ENCODE measurements at places on chromosomes 7 and 10.

GRCh38 chr10:124407456-124407855 lies 11.3 kb downstream of the OAT start:
- H3K4me1 ChIP-seq = peaks cover 9% of the 10 kb centered on the region
- H3K27ac ChIP-seq = no peak overlapping the region
- peaks cover 24% of the 10 kb centered on the region for H3K36me3 ChIP-seq
- H3K27me3 ChIP-seq = no peaks in the 10 kb centered on the region
- DNase-seq = no peak
- no peak overlapping the region for H3K4me3 ChIP-seq

DNA sequence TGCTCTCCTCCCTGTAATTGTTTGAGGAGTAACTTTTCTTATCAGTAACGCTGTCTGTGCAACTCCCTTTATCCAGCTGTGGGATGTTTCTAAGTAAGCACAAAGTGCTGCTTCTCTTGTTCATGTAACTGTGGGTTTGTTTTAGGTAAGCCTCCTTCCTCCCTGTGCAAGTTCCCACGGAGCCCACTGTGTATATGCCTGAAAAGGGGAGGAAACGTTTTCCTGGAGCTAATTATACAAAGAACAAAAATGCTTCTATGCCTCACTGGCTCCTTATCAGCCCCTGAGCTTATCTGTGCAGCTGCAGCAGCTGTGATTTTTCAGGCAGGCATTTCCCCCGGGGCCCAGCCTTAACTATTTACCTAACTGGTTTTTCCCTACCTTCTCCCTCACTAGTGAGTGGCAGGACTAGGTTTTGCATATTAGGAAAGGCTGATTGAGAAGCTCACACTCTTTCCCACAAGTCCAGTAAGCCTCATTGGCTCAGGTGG lies 593.4 kb upstream of the GHITM start:
- no peaks in the 10 kb centered on the region for H3K4me1 ChIP-seq
- H3K36me3 ChIP-seq = no peaks in the 10 kb centered on the region
- no peak overlapping the region for H3K4me3 ChIP-seq
- H3K27me3 ChIP-seq = no peaks in the 10 kb centered on the region
- DNase-seq = no peak

DNA sequence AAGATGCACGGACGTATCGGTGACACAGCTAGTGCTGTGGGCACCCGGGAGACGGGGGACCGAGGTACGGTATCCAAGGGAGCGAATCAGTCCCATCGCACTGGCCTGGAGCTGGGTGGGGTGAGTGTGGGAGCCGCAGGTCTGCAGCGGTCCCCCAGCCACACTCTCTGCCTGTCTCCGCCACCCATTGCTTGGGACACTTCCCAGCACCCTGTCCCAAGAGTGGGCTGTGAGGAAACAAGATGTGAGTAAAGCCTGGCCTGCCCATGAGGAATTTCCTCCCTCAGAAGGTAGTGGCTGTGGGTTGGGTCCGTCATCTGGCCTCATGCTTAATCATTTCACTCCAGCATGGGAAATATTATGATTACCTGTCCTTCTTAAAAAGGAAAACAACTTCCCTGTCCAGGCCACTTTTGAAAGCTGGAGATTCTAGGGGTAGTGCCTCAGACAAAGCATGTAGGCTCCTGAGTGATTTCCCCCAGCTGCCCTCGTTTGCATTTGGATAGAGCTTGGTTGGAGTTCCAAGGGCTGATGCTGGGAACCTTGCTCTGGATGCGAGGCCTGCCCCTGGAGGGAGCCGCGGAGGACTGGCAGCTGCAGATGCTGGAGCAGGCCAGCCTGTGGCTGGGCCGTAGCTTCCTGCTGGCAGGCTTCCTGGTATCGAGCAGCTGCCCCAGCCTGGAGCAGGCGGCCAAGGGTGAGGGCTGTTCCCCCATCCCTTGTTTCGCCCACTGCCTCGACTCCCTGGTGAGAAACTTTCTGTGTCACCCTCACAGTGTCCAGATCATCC lies 6.2 kb upstream of the ACTR3C start:
- no peak for DNase-seq
- peaks cover 17% of the 10 kb centered on the region for H3K4me1 ChIP-seq
- no peak overlapping the region for H3K4me3 ChIP-seq
- no peak overlapping the region for H3K27ac ChIP-seq
- H3K36me3 ChIP-seq = peaks cover 9% of the 10 kb centered on the region

- H3K36me3 ChIP-seq = peaks cover 4% of the 10 kb centered on the region
- DNase-seq = no peak
- no peak overlapping the region for H3K4me3 ChIP-seq
- peaks cover 5% of the 10 kb centered on the region for H3K27me3 ChIP-seq
- no peaks in the 10 kb centered on the region for H3K4me1 ChIP-seq
- H3K27ac ChIP-seq = no peak overlapping the region
These were observed 334.1 kb downstream of the GLRX3 start for GRCh38 chr10:130470286-130470685.

GRCh38 chr10:131077031-131077430 lies 234.5 kb downstream of the TCERG1L start:
- no peaks in the 10 kb centered on the region for H3K27me3 ChIP-seq
- no peak overlapping the region for H3K27ac ChIP-seq
- no peaks in the 10 kb centered on the region for H3K4me1 ChIP-seq
- no peak overlapping the region for H3K4me3 ChIP-seq
- DNase-seq = no peak

- H3K4me1 ChIP-seq = no peaks in the 10 kb centered on the region
- H3K27ac ChIP-seq = no peak overlapping the region
- no peaks in the 10 kb centered on the region for H3K27me3 ChIP-seq
- no peak overlapping the region for H3K4me3 ChIP-seq
These were observed 134.0 kb upstream of the SEMA3A start for GRCh38 chr7:84328571-84328970.

DNA sequence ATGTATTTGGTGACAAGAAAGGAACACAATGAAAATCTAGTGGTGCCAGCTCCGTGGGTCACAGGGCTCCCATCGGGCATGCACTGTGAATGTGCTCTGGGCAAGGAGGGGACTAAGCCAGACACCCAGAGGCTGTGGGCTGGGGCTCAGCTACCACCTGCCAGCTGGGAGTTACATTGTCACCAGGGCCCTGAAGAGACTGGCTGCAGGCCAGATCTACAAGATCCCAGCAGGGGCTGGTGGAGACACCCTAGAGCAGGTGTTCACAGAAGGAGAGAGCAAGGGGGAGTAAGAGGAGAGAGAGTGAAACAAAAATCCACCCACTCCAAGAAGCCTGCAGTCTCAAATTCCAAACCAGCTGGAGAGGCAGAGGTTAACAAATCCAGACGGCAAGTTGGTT lies 116.6 kb upstream of the ADCY1 start:
- H3K27me3 ChIP-seq = no peaks in the 10 kb centered on the region
- no peak overlapping the region for H3K27ac ChIP-seq
- H3K4me1 ChIP-seq = no peaks in the 10 kb centered on the region
- no peaks in the 10 kb centered on the region for H3K36me3 ChIP-seq

DNA sequence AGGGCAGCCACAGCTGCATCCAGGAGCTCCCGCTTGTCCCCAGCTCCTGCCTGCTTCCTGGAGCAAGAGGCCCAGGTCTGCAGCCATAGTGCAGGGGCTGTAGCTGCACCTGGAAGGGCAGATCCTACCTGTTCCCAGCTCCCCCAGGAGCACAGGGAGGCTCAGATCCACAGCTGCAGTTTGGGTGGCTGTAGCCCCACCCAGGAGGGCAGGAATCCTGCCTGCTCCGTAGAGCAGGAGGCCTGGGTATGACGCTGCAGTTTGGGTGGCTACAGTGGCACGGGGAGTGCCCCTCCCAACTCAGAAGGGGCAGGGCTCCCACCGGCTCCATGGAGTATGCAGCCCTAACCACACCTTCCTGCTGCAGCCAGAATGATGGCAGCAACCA lies 26.7 kb upstream of the CDCA7L start:
- no peaks in the 10 kb centered on the region for H3K36me3 ChIP-seq
- DNase-seq = no peak
- no peaks in the 10 kb centered on the region for H3K27me3 ChIP-seq
- H3K4me3 ChIP-seq = no peak overlapping the region

DNA sequence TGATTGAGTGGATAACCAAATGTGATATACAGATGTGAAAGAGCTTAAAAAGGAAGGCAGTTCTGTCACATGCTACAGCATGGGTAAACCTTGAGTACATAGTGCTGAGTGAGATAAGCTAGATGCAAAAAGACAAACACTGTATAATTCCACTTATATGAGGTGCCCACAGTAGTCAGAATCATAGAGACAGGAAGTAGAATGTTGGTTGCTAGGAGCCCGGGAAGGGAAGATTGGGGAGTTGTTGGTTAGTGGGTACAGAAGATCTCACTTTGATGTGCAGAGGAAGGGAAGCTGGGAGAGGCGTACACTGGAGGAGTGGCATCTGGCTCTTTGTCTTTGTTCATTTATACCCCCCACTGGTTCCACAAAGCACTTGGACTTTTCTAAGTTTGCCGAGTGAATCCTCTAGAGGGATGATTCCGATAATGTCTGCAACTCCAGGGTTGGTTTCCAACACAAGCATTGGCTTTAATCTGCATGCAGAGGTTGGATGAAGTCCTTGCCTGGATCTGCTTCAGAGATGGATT lies 39.5 kb downstream of the TSPAN14 start:
- peak overlapping the region; percentile 55 for H3K27ac ChIP-seq
- H3K36me3 ChIP-seq = peaks cover 52% of the 10 kb centered on the region
- no peak overlapping the region for H3K4me3 ChIP-seq

DNA sequence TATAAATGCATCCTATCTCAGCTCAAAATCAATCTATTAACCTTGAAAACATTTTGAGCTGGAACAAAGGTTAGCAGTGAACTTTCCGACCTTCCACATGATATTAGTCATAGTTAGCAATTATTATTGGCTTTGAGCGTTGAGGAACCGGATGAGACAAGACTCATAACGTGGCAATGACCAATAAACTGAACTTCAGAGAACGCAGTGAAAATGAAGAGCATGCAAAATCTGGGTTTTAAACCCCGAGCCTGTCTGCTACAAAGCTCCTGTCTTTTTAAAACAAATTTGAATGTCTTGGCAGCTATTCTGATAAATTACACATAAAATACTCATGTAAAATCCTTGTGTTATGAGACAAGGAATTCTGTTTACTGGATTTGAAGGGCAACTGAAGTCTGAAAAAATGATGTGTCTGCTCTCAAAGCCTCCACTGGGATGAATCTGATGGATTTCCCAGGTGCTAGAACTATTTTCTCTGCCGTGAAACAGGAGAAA lies 74.7 kb upstream of the ITGB1 start:
- DNase-seq = no peak
- no peak overlapping the region for H3K4me3 ChIP-seq
- H3K27ac ChIP-seq = no peak overlapping the region
- peaks cover 7% of the 10 kb centered on the region for H3K27me3 ChIP-seq

GRCh38 chr10:46518028-46518725 lies 38.3 kb downstream of the GPRIN2 start:
- H3K4me3 ChIP-seq = no peak overlapping the region
- H3K27me3 ChIP-seq = peaks cover 9% of the 10 kb centered on the region
- H3K4me1 ChIP-seq = no peaks in the 10 kb centered on the region
- no peaks in the 10 kb centered on the region for H3K36me3 ChIP-seq
- no peak overlapping the region for H3K27ac ChIP-seq
- DNase-seq = no peak

DNA sequence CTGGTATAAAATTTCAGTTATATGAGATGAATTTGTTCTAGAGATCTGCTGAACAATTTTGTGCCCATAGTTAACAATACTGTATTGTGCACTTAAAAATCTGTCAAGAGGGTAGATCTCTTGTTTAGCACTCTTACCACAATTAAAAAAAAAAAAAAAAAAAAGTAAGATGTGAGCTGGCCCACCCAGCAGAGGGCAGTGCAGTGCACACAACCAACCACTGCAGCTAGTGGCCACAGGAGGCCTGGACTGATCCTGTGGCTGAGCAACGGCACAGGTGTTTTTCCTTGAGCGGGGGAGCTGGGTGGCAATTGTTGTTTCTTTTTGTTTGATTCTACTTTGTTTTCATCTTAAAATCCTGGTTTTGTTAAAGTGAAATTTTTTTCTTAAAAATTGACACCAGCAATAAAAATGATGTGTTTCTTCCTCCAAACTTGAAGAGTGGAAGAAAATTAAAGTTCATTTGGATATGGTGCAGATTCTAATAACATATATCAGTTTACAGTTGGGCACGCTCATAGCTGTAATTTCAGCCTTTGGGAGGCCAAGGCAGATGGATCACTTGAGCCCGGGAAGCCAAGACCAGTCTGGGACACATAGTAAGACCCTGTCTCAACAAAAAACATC lies 171.1 kb upstream of the TBX20 start:
- no peaks in the 10 kb centered on the region for H3K36me3 ChIP-seq
- H3K27ac ChIP-seq = no peak overlapping the region
- no peak overlapping the region for H3K4me3 ChIP-seq
- DNase-seq = peak; percentile 15
- H3K27me3 ChIP-seq = peaks cover 23% of the 10 kb centered on the region

GRCh38 chr10:20971901-20972300 lies 74.8 kb upstream of the NEBL start:
- no peak for DNase-seq
- H3K27me3 ChIP-seq = peaks cover 5% of the 10 kb centered on the region
- no peaks in the 10 kb centered on the region for H3K36me3 ChIP-seq
- no peak overlapping the region for H3K4me3 ChIP-seq
- H3K27ac ChIP-seq = no peak overlapping the region

DNA sequence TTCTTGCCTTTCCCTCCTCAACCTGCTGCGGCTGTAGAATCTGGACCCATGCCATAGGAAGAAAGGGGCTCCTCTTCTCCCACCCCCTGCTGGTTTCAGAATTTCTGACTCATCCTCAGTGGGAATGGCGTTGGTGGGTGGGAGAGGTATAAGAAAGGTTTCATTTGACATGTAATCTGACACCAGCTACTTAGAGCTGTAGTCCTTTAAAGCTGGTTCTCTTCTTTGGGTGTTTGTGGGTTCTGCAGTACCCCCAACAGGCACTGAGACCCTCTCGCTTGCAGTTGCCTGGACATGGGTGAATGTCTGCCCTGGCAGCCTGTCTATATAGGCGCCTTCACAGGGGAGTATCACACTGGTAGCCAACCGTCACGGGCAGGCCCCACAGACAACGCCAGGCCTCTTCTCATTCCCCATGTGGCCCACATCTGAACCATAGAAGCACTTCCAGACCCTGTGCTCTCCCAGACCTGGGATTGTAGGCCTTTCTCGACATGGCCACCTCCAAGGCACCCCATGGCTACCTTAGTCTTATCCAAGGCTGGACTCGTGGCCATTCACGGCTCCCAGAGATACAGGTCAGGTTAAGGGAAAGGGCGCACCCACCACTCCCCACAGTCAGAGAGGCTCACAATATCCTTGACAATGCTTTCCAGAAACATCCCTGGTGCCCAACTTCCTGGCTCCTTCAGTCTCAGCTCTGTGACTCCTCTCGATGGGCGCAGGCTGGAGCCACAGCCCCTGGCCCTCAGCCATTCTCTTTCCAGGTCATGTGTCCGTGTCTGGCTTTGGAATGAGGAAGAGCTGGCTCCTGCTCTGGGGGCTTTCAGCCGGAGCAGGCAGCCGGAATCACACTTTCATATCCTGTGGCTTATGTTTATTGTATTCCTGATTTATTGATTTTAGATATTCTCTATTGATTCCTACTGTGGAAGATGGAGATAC lies 17.5 kb downstream of the ZNF862 start:
- H3K36me3 ChIP-seq = peaks cover 10% of the 10 kb centered on the region
- no peak overlapping the region for H3K4me3 ChIP-seq
- DNase-seq = no peak
- H3K27ac ChIP-seq = no peak overlapping the region
- peaks cover 7% of the 10 kb centered on the region for H3K4me1 ChIP-seq

- no peak overlapping the region for H3K27ac ChIP-seq
- H3K27me3 ChIP-seq = no peaks in the 10 kb centered on the region
- no peaks in the 10 kb centered on the region for H3K4me1 ChIP-seq
- DNase-seq = no peak
- no peaks in the 10 kb centered on the region for H3K36me3 ChIP-seq
These were observed 20.0 kb upstream of the IFIT2 start for GRCh38 chr10:89281606-89282395.

- H3K4me3 ChIP-seq = no peak overlapping the region
- no peak overlapping the region for H3K27ac ChIP-seq
- H3K36me3 ChIP-seq = no peaks in the 10 kb centered on the region
- H3K27me3 ChIP-seq = no peaks in the 10 kb centered on the region
These were observed 19.6 kb downstream of the CABCOCO1 start for GRCh38 chr10:61682323-61682722.
